GM04504 (cell line): ENCODE measurements at places on chromosomes 6 and 20.
A peak's percentile ranks its signal among the peaks of the same experiment; 100 is the strongest.

- DNase-seq = no peak
These were observed 559.4 kb upstream of the MANEA start for GRCh38 chr6:95017922-95018321.

- no peak for DNase-seq
These were observed 89.6 kb upstream of the HMGCLL1 start for GRCh38 chr6:55668591-55668990.

- DNase-seq = no peak
These were observed 189.6 kb downstream of the GJA10 start for GRCh38 chr6:90083891-90084290.

- DNase-seq = no peak
These were observed 1.0 kb upstream of the NKX2-4 start for GRCh38 chr20:21398109-21399004.

GRCh38 chr6:133818320-133818719, 70.6 kb upstream of the TCF21 start:
- no peak for DNase-seq

DNA sequence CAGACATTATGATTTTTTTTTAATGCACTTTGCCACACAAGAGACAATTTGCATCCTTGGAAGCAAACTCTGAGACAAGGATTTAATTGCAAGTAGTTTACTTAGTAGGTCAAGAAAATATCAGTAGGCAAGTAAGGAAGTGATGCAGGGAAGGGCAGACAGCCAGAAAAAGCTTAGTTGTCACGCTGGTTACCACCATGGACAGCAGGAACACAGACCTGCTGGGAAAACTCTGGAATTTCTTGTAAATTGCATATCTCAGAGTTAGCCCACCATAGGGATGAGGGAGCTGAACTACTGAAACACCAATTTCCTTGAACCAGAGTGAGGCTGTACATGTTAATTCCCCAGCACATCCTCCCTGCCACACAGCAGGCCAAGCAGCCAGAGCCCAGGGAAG, 92.7 kb downstream of the L3MBTL3 start:
- DNase-seq = no peak

GRCh38 chr6:99366852-99367251, 17.4 kb upstream of the FAXC start:
- DNase-seq = no peak

- no peak for DNase-seq
These were observed 1021.6 kb upstream of the FLRT3 start for GRCh38 chr20:15359056-15359455.

- DNase-seq = no peak
These were observed 38.0 kb downstream of the TBC1D7 start for GRCh38 chr6:13290335-13290734.

DNA sequence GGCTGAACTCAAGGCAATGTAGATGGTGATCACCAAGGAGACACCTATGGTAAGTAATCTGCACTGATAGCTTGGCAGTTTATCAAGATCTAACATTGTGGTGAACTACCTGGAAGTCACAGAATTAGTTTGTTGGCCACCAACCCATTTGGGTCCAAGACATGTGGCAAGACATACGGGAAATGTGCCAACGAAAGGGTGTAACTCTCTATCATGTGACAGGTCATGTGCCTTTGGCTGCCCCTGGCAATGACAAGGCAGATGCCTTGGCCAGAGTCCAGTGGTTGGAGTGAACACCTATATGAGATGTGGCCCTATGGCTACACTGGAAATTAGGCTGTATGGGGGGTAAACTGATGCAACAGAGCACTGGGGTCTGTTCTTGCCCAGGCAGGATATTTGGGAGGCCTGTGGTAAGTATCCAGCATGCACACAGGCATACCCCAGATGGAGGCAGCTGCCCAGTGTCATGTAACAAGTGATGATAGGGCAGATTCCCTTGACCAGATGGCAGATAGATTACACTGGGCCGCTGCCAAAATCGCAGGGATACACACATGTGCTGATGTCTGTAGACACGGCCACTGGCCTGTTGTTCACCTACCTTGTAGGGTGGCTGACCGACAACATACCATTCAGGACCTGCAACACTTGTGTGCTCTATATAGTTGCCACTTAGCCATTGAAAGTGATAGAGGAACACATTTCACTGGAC, 35.5 kb upstream of the HSF2 start:
- no peak for DNase-seq

DNA sequence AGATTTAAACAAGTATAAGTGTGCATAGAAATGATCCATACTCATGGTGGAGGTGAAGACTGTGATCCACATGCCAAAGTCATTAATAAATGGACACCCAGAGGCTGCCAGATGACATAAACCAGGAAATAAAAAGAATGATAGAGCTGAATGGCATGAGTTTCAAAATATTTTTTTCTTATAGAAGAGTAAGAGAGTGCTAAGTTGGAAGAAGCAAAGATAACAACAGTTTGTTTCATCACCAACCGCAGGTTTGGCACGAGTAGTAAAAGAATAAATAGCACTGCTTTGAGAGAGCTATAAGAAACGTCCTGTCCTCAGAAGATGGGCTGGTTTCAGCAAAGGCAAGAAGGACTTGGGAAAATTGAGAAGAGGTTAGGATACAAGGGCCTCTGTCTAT, 246.9 kb downstream of the UBE3D start:
- peak; percentile 11 for DNase-seq

DNA sequence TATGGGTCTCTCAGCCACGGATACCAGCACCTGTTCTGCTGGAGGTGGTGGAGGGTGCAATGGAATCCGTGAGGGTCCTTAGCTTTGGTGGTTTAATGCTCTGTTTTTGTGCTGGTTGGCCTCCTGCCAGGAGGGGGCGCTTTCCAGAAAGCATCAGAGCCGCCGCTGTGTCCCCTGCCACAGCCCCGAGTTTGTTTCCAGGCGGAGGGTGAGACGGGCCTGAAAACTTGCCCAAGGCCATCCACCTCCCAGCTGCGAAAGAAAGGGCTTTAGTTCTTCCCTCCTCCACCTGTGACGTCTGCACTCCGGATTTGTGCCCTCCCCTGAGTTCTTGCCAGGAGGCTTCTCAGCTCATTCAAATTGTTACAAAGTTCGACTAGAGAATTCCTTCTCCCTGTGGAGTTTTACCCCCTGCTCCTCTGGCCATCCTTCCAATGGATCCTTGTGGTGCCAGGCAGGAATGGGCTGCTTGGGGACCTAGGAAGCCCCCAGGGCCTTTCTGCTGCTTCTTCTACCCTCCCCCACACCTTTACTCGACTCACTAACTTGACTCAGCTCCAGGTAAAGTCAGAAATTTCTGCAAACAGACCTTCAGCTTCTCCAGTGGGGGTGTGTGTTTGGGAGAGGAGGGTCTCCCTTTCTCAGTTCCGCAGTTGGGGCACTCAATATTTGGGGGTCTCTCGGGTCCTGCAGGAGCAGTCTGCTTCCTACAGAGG, 873.7 kb downstream of the KIF16B start:
- DNase-seq = no peak

DNA sequence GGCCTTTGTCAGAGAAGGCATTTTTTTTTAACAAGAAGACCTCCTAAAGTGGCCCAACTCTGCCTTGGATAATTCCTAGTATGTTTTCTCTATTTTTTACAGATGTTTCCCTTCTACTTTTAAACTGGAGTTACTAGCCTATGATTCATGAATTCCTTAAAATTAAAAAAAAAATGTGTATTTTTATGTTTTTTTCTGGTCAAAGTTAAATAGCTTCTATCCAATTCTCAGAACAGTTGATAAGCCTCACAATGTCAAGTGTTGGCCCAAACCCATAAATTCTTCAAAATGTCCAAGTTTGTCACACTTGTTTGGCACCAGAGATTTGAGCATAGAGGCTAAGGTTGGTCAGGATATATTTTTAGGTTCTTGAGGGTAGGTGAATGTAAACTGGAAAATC, 64.0 kb downstream of the JAG1 start:
- no peak for DNase-seq

DNA sequence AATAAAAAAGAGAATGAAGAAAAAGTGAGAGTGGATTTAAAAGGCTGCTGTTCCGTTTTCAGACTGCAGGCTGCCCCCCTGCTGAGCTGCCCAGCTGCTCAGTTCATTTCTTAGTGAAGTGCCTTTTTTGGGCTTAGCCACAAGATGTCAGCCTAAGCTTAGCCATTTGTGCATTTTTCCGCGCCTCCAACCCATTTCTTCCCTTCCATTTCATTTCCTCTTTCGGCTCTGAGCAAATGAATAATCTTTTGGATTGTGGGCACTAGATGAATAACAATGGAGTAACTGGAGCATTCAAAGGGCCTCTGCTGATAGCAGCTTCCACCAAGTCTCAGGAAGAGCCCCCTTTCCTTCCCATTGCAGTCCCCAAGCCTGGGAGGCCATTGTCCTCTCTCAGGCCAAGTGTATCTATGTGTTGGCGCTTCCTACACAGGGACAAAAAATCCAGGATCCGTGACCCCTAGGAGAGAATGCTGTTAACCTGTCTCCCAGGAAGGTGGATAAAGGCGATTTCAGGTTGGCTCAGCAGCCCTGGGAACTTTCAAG, 83.5 kb upstream of the SPTLC3 start:
- peak; percentile 60 for DNase-seq

- DNase-seq = no peak
These were observed 11.6 kb upstream of the TFAP2C start for GRCh38 chr20:56617489-56617888.

- DNase-seq = no peak
These were observed 89.8 kb downstream of the PREX1 start for GRCh38 chr20:48738094-48738398.

DNA sequence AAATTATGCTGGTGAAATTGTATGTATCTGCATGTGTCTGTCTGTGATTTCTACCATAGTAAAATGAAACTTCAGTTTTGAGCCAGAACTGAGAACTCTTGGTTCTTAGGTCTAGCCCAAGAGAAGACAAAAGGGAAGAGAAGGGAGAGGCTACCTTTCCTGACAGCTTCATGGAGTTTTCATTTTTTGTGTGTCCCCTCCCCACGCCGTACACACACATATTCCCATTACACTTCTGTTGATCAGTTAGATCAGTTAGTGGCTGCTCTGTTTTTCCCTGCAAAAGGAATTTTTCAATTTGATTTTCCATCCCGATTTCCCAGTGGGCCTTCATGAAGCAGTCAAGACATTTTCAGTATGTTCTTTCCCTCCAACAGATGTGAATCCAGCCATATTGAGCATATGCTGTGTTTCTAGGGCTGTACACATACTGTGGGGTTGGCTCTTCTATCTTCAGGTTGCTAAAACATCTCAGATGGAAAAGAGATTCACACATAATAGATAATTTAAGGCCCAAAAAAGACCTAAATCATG, 52.5 kb downstream of the HIVEP1 start:
- DNase-seq = no peak

DNA sequence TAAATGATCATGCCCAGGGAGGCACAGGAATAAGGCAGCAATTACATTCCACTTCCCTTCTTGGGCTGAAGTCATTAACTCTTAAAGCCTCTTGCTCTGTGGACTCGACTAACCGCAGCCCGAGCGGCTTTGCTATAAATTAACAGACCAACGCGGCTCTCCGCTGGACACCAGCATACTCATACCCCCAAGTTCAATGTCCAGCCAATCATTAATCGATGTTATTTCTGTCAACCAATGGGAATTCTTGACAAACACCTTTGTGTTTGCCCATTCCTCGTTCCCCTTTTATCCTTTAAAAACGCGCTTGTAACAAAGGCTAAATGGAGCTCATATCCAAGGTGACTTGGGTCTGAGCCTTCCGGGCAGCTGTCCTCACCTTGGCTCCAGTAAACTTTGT, 183.1 kb upstream of the RALGAPA2 start:
- DNase-seq = no peak

- DNase-seq = no peak
These were observed 31.2 kb downstream of the CITED2 start for GRCh38 chr6:139343052-139343750.

DNA sequence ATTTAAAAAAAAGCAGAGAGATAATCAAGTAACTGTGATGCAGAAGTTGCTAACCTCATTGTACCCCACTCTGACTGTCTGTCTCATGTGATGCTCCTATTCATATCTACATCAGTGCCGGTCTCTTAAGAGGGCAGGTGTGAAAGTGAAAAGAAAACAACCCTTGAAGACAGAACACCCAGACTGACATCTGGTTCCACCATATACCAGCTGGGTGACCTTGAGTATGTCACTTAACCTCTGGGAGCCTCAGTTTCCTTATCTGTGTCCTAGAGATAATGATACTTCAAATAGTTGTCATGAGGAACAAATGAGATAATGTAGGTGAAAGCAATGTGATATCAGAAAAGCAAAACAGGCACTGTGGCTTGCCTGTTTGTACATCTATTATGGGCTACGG, 426.8 kb upstream of the SOX4 start:
- DNase-seq = no peak

GRCh38 chr20:13105864-13106457, 97.2 kb downstream of the SPTLC3 start:
- DNase-seq = peak; percentile 4

GRCh38 chr6:168155821-168156741, 77.1 kb upstream of the FRMD1 start:
- no peak for DNase-seq

- no peak for DNase-seq
These were observed 25.3 kb downstream of the CASS4 start for GRCh38 chr20:56437196-56437960.

DNA sequence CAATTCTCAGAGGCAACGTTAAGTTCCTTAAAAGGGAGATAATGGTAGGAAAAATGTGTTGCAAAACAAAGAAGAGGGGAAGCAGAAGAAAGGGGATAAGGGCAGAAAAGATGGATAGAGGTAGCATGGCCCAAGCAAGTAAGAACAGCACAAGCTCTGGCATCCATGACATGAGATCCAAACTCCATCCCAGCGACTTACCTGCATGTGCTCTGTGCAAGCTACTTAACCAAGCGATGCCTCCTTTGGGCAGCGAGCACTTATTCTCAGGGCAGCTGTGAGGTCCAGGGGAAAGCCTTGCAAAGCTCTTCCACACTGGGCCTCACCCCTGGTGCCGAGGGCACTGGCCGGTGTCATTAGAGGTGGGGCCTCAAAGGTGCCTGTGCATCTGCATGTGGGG, 295.2 kb downstream of the FOXC1 start:
- no peak for DNase-seq

DNA sequence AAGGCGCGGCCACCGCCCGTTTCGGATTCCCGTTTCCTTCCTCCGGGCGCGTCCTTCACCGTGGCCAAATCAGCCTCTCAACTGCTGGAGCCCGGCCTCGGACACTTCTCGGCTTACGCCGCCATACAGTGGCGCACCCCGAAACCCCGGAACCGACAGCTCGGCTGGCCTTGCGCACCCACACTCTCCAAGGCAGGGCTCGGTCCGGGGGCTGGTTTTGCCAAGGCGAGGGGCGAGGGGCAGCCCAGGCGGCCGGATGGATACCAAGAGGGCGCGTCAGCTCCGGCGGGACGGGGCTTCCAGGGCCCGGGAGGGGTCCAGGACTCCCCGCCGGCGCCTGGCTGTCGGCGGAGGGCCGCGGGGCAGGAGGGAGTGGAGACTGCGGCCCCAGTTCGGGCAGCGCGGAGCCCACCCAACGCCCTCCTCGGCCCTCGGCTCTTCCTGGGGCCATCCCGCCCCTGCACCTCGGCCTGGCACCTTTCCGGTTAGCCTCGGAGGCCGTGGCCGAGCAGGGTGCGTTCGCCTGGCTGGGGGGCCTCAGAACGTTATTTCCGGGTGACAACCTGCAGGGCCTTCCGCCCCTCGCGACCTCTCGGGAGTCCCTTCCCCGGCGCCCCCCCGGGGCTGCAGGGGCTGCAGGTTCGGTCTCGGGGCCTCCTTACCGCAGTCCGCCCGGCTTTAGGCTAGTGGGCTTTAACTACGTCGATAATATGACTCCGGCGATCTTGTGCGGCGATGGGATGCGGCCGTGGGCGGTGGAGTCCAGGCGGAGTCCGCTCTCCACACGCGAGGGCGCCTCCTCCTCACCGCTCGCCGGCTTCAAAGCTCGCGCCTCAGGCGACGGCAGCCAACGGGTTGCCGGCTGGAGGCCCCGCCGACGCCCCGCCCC, 697 bp upstream of the CEP43 start:
- DNase-seq = no peak
